ENCODE measurements at places on chromosomes 2 and 18.

GRCh38 chr2:235727174-235727573 lies 233.3 kb downstream of the AGAP1 start:
- no peak overlapping the region for H3K27ac ChIP-seq
- no peaks in the 10 kb centered on the region for H3K27me3 ChIP-seq
- peaks cover 7% of the 10 kb centered on the region for H3K36me3 ChIP-seq
- H3K4me1 ChIP-seq, result peaks cover 19% of the 10 kb centered on the region
- no peak overlapping the region for H3K4me3 ChIP-seq

DNA sequence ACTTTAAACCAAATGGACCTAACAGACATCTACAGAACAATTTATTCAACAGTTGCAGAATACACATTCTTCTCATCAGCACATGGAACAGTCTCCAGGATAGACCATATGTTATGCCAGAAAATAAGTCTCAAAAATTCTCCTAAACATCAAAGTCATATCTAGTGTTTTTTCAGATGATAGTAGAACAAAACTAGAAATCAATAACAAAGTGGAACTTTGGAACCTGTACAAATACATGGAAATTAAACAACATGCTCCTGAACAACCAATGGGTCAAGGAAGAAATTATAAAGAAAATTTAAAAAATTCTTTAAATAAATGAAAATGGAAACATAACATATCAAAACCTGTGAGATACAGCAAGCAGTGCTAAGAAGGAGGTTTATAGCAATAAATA lies 194.1 kb upstream of the SIX2 start:
- no peaks in the 10 kb centered on the region for H3K36me3 ChIP-seq
- H3K27ac ChIP-seq, result no peak overlapping the region
- H3K27me3 ChIP-seq, result no peaks in the 10 kb centered on the region
- no peak overlapping the region for H3K4me3 ChIP-seq

GRCh38 chr2:224025874-224026273 lies 13.2 kb downstream of the SERPINE2 start:
- H3K4me1 ChIP-seq, result peaks cover 21% of the 10 kb centered on the region
- DNase-seq, result no peak
- no peak overlapping the region for H3K27ac ChIP-seq
- no peaks in the 10 kb centered on the region for H3K36me3 ChIP-seq
- H3K4me3 ChIP-seq, result no peak overlapping the region

DNA sequence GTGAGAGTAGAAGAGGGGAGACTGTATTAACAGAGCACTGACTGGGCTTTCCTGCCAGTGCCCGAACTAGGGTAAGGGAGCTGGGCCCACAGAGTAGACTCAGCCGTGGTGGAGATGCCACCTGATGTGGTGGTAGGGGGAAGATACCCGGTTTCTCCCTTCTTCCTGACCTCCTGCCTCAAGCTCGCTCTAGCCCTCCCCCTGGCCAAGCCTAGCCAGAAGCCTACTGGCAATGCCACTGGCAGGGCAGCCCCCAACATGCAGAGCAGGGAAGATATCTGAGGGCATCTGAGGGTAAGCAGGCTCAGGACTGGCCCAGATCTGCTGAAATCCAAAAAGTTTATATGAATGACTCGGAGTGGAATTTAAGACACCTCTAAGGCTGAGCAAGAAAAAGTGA lies 162.6 kb upstream of the SMAD2 start:
- H3K27me3 ChIP-seq, result no peaks in the 10 kb centered on the region
- no peaks in the 10 kb centered on the region for H3K4me1 ChIP-seq
- H3K36me3 ChIP-seq, result no peaks in the 10 kb centered on the region
- no peak overlapping the region for H3K4me3 ChIP-seq
- DNase-seq, result no peak

DNA sequence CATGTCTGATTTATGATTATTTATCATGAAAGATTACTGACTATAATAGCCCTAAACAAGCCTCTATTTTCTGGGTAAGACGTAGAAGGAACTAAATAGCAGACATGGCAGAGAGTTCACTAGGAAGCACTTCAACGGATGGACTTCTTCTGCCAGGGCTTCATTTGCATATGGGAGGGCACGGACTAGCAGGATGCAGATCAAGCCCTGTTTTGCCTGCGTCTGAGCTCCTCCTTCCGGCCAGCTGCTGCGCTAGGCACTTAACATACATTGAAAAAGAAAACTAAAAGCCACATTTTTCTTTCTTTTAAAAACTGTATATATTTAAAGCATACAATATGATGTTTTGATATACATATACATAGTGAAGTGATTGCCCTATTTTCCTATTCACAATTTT lies 340.0 kb upstream of the MEX3C start:
- no peak overlapping the region for H3K4me3 ChIP-seq
- no peaks in the 10 kb centered on the region for H3K36me3 ChIP-seq
- DNase-seq, result no peak
- no peaks in the 10 kb centered on the region for H3K27me3 ChIP-seq
- H3K27ac ChIP-seq, result no peak overlapping the region
- H3K4me1 ChIP-seq, result no peaks in the 10 kb centered on the region
